ENCODE measurements at places on chromosomes 7 and 10.

DNA sequence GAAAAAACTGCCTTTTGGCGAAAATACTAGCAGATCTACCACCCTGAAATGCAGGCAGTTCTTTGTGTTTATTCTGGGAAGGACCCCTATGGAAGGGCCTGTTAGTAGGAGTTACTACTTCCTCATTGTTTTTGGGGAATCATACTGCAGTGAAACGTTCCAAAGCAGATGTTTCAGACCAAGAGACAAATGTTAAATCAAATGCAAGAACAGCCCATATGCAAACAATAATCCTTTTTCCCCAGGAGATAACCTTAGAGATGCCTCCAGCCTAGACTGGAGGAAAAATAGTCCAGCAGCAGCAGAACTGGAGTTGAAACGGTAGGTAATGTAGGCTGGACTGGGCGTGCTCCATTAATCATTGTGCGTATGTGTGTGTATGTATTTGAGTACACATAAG is 65.9 kb upstream of the VWDE start:
- DNase-seq = no peak

- no peak for DNase-seq
These were observed 708 bp upstream of the GPR85 start for GRCh38 chr7:113087071-113087998.

- no peak for DNase-seq
These were observed 1.7 kb downstream of the TUBGCP2 start for GRCh38 chr10:133306941-133307379.

- no peak for DNase-seq
These were observed 99.6 kb downstream of the GRK5 start for GRCh38 chr10:119306986-119307392.

GRCh38 chr10:85491652-85492051 is 874.9 kb downstream of the GRID1 start:
- DNase-seq = no peak

- DNase-seq = no peak
These were observed 59.8 kb downstream of the ARID5B start for GRCh38 chr10:61961278-61961677.

DNA sequence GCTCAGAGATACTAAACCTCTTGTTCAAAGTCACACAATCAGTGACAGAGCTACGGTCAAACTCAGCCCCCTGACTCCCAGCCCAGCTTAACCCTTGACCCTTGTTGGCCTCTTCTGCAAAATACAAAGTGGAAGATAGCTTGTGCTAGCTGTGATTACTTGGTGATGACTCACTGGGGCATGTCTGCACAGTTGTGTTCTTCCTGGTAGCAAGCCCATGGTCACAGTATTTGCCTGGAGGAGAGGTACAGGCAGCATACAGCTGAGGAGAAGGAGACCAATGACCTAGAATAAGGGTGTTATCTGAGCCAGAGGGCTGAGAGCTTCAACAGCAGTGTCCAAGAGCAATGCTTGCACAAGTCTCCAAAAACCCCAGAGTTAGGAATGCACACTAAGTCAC is 5.7 kb upstream of the HSPA12A start:
- DNase-seq = no peak

DNA sequence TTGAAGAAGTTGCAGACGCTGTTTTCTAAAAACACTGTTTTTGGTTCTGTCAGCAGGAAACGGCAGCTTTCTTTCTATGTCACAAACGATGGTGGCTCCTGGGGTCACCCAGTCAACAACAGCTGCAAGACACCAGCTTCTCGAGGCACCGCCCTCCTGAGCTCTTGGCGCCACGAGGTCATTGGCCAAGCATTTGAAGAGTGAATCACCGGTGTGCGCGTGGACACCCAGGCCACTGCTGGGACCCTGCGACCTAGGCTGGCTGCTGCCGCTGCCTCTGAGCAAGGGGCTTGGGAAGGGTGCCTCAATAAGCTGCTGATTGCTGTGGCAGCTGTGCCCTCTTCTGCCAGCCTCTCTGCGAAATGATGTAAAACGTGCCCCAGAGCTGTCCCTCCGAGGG is 22.5 kb upstream of the VIPR2 start:
- no peak for DNase-seq

- no peak for DNase-seq
These were observed 24.4 kb upstream of the RBM20 start for GRCh38 chr10:110619514-110620397.

DNA sequence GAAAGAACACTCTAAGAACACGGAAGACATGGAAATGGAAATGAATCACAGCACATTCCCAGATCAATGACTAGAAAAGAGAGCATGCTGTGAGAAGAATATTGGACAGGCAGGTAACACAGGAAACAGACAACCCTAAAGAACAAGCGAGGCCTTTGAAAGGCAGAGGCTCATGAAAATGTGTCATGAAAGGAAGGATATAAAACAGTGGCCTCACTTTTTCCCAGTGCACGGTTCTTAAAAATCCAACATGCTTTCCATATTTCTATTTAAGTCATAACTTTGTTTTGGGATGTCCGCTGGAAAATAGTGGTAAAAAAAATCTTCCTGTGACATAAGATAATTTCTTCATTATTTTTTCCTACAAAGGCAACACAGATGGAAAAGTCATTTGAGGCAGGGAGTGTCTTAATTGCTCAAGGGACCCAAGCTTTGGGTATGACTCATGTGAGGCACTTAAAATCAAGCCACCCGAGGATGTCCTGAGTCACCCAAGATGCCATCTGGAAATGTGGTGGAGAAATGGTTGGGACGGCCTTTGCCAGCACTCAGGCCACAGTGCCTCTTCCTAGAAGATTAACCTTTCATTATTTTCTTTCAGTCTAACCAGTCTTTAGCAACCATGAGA is 17.0 kb downstream of the ITIH5 start:
- DNase-seq = no peak

GRCh38 chr10:79052291-79053080 is 16.3 kb upstream of the ZMIZ1 start:
- no peak for DNase-seq

DNA sequence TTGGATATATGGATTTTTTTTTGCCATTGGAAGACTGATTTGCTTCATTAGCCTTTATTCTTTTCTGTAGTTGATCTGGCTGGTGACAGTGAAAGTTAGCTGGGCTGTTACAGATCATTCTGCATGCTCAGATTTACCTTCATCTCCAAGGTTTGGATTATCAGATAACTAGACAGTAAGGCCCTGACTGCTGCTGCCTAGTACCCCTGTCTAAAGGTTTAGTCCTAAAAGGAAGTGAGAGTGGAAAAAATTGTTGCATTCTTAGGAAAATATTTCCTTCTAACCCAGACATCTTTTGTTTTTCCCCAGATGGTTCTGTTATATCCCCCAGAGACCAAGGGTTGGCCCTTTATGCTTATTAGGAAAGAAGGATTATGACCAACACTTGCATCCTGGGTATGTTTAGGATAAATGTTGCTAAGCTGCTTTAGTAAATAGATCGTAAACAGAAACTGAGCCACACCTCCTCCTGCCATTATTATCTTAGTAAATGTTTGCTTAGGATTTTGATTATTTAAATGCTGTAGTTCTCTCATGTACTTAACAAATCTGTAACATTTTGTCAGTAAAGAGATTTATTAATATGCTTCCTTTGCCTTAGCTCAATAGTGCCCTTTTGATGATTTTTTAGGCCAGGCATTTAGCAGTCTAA is 44.4 kb downstream of the MCU start:
- DNase-seq = no peak

GRCh38 chr10:96387601-96388000 is 28.8 kb upstream of the OPALIN start:
- no peak for DNase-seq

- no peak for DNase-seq
These were observed 255.6 kb downstream of the OTUD1 start for GRCh38 chr10:23694446-23694920.

DNA sequence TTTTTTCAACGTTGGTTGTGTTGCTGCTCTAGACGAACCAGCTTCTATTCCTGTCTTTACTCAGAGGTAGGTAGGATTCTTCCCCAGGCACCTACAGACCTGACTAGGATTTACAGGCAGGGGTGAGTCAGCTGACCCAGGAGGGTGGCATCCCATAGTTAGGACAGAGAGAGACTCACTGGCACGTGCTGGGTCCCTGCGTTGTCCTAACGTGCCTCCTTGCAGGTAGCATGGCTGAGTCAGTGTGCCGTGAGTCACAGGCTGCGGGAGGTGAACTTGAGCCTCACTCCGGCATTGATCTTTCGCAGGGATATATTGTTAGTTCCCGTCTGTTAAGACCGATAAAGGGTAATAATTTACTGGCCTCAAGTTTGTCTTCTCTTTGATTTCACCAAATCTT is 96.5 kb downstream of the PFKFB3 start:
- DNase-seq = no peak

DNA sequence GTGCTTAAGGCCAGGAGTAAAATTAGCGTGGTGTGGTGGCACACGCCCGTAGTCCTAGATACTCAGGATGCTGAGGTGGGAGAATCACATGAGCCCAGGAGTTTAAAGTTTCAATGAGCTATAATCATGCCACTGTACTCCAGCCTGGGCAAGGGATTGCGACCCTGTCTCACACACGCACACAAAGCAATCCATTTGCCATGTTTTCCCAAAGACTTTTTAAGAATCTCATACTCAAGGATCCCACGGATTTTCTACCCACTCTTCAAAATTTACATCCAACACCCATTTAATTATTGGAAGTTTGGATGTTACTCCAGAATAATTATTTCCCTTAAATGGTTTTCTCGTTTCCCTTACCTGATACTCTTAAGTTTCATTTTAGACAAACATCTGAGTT is 47.9 kb downstream of the IGF2BP3 start:
- no peak for DNase-seq

DNA sequence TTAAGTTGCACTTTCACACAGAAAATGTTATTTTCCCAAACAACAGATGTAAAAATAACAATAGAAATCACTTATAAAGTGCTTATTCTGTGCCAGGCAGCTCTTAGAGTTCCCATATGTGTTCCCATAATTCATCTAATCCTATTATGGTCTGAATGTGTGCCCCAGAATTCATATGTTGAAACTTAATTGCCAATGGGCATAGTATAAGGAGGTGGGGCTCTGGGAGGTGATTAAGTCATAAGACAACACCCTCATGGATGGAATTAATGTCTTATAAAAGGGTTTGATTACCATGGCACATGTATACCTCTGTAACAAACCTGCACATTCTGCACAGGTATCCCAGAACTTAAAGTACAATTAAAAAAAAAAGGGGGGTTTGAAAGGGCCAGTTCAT is 92.7 kb downstream of the FZD1 start:
- DNase-seq = no peak

GRCh38 chr7:54186336-54186735 is 355.8 kb upstream of the VSTM2A start:
- no peak for DNase-seq

DNA sequence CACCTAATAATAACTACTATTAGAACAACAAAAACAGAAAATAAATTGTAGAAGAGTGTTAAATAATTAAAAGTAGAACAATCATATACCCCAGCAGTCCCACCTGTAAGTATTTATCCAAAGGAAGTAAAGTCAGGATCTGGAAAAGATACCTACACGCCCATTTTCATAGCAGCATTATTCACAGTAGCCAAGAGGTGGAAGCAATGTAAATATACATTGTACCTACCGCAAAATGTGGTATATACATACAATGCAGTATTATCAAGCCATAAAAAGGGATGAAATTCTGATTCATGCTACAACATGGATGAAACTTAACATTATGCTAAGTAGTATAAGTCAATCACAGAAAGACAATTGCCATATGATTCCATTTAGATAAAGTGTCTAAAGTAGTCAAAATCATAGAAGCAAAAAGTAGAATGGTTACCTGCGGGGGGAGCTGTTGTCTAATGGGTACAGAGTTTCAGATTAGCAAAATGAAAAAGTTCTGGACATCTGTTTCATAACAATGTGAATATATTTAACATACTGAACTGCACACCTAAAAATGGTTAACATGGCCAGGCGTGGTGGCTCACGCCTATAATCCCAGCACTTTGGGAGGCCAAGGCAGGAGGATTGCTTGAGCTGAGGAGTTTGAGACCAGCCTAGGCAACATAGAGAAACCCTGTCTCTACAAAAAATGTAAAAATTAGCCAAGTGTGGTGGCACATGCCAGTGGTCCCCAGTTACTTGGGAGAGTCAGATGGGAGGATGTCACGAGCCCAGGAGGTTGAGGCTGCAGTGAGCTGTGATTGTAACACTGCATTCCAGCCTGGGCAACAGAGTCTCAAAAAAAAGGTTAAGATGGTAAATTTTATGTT is 6.0 kb upstream of the TMED4 start:
- no peak for DNase-seq

DNA sequence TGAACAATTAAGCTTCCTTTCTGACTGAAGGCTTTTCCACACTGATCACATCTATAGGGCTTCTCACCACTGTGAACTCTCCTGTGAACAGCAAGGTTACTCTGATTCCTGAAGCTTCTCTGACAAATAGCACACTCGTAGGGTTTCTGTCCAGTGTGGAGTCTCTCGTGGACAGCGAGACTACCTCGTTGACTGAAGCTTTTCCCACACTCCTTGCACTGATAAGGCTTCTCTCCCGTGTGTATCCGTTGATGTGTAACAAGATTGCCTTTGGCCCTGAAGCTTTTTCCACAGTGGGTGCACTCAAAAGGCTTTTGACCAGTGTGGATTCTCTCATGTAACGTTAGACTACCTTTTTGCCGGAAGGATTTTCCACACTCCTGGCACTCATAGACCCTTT is 4.4 kb downstream of the ZNF32 start:
- DNase-seq = no peak

- DNase-seq = no peak
These were observed 98.9 kb downstream of the KMT2C start for GRCh38 chr7:152336754-152337368.

GRCh38 chr10:77526868-77527617 is 110.6 kb downstream of the KCNMA1 start:
- no peak for DNase-seq

DNA sequence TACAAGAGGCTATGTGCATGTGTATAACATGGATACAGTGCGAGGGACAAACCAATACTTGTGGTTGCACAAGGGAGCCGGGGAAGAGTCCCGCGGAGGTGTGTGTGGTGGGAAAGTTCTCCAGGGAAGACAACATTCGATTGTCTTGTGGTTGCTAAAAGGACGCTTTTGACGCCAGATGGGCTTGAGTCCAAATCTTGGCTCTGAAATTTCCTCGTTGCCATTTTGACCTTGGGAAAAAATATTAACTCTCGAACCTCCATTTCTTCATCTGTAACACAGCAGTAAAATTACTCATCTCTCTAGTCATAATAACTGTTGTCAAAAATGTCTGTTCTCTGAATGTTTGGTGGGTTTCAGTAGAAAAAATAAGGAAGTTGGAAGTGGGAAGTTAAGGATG is 16.5 kb downstream of the PLXDC2 start:
- DNase-seq = no peak

GRCh38 chr10:102119417-102120141 is 589 bp downstream of the LDB1 start:
- no peak for DNase-seq

- DNase-seq = no peak
These were observed 635 bp downstream of the ZNF12 start for GRCh38 chr7:6705959-6706665.

DNA sequence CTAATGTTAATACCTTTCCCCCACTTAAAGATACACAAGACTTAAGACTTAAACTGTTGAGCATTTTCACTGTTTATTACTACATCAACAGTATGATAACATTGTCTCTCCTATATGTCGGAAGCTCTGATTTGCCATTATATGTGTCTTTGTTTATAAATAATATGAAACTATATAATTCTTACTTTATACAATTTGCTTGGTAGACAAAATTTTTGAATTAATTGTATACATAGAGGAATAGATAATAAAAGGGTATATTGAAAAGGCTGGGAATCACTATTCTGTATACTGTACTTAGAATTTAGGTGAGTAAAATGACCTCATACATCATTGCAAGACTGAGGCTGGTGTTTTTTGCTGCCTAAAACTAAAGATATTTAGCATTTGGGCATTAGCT is 82.1 kb upstream of the HDAC9 start:
- no peak for DNase-seq

GRCh38 chr10:22554461-22555182 is 159.8 kb downstream of the PIP4K2A start:
- DNase-seq = no peak

All from NCI-H187 treated with DMSO at 0.1 percent for 48 hours (cell line).